Stimulated activated CD4-positive, alpha-beta T cell treated with anti-CD3 and anti-CD28 coated beads, Interleukin-12 subunit alpha, Interleukin-12 subunit beta, amount 100 ng/mL, for 48 hours (primary cell): ENCODE measurements at places on chromosomes 1 and 21.
A peak's percentile ranks its signal among the peaks of the same experiment; 100 is the strongest.

GRCh38 chr1:41217441-41217840 is 24.7 kb downstream of the SCMH1 start:
- no peak for DNase-seq

DNA sequence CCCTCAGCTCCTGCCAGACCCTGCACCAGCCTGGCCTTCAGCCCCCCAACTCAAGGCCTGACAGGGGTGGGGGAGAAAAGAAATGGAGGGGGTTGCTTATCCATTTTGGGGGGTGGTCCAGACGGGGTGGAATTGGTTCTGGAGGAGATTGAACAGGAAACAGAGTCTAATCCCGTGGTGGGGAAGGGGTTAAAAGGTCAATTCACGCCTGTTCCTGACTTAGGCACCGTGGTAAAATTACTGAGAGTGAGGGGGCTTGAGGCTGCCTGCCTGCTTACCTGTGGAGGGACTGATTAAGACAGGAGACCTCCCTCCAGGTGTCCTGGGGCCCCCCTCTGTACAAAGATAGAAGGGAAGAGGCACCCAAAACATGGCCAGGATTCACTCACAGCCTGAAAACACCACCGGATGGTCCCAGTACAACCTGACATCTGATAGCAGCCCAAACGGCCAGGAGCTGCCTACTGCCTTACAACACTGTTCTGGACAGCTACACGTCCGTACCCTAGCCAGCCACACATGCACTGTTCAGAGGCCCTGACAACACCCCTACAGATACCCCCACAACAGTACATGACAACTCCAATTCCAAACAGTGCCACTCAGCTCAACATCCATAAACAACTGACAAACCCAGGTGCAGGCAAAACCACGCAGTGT is 31.8 kb downstream of the AHDC1 start:
- DNase-seq: no peak

GRCh38 chr1:66532798-66533783 is 862 bp upstream of the SGIP1 start:
- no peak for DNase-seq

- peak; percentile 8 for DNase-seq
Measured at GRCh38 chr1:183580281-183580682, 10.0 kb downstream of the NCF2 start.

DNA sequence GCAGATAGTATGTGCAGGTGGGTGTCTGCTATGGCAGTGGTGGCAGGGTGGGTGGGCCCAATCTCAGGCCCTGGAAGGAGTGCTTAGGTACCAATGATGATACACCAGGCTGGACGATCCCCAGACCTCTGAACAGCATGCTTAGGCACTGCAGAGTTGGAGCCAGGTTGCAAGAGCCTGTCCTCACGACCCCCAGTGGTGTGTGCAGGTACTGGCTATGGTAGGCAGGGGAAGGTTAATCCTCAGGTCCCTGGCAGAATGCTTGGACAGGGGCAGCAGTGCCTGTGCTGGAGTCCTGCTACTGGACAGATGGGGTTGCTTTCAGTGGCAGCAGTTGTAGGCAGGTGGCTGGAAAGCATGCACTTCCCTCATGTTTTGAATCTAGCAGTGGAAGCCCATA is 100.5 kb upstream of the NEK7 start:
- peak; percentile 1 for DNase-seq

GRCh38 chr1:46303038-46303871 is at the start of the genes LRRC41 and UQCRH:
LRRC41 (minus strand) TSS chr1:46303616; CDS start chr1:46303322, 294 bp downstream.
UQCRH (plus strand) TSS chr1:46303698; CDS start chr1:46303767, 69 bp downstream.
- DNase-seq: peak; percentile 88
